ENCODE measurements at places on chromosomes 7 and 10.

DNA sequence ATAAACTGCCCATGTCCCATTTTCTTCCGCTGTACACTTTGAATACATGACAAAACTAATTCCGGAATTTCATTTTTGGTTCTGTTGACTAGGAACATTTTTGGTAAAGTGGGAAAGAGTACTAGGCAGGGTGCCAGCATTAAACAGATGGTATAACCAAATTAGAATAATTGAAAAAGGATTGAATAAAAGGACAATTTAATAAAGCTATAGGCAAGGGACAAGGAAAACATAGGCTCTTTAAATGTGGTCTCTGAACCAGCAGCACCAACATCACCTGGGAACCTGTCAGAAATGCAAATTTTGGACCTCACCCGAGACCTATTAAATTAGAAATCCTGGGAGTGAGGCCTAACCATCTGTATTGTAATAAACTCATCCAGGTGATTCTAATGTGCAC lies 376.9 kb downstream of the LRRTM3 start:
- no peak for DNase-seq

DNA sequence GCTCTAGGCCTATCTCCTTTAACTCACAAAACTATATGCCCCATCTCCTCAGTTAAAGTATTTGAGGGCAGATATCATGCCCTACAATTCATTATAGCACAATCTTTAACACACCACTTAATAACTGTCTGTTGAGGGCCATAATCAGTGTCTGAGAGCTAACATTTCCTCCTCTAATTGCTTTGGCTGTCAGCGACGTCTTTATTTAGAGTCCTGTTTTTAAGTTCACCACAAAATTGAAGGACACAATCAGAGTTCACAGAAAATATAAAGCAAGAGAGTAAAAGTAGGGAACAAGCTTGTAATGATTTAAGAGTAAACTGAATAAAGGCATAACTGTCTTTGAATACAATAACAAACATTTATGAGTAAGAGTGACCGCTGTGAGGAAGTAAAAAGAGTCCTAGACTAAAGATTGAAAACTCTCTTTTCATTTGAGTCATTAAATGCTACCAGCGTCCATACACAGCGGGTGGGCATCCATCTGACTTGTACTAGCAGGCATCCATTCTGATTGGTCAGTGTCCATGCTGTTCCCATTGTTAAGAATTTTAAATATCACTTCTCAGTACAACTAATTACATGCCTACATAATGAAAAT lies 38.4 kb upstream of the ABCB4 start:
- no peak for DNase-seq

DNA sequence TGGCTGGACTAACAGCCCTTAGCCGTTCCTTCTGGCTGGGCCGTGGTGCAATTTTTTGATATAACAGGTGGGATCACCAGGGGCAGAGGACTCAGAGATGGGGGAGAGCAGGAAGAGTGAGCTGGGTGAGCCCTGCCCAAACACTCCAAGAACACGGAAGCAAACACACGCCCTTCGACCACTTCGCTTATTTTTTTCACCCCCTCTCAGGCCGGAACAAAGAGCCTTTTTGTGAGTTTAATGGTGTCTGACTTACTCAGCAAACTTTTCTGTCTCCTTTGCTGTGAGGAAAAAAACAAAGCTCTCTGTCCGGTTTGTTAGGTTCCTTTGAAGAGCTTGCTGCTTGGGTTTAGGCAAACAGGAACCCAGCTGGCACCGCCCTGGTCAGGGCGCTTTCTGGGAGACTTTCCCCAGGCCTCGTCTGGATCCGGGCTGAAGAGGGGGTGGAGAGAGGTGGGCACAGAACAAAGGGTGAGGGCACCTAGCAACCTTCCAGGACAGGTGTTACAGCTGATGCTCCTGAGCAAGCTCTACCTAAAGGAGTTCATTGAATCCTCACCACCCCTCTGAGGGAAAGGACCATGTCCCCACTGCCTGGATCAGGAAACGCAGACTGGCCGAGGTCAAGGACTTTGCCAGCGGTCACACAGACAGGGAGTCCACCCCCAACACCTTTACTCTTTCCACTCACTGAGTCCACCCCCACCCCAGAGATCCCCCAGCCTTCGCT lies 23.3 kb downstream of the CALML3 start:
- DNase-seq = no peak

- no peak for DNase-seq
These were observed 503.5 kb downstream of the KIF20B start for GRCh38 chr10:90204956-90205314.

- no peak for DNase-seq
These were observed 69.3 kb downstream of the AVL9 start for GRCh38 chr7:32564542-32564941.

DNA sequence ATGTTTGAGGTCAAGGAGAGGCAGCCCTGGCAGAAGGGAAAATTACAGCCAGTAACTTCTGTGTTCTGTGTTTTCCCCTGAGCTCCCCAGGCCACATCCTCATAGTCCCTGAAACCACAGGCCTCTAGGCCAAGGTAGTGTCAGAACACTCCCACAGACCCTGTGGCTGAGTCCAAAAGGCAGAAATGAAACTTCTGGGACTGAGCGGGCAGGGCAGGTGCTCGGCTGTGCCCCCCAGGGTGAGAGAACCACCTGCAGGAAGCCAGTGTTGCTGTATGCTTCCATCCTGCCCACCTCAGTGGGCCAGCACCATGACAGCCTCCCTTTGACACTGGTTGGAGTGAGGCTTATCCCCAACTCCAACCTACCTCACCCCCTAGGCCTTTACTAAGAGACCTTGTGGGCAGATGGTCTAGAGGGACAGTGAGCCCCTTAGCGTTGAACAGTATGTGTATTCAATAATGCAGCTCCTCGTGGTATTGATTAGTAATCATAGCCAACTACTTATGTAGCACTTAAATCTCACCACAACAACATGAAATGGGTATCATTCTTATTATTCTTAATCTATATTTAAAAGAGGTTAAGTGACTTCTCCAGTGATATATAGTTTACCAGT lies 30.3 kb downstream of the PIK3CG start:
- no peak for DNase-seq

GRCh38 chr10:80410578-80411145 lies 2.3 kb downstream of the PRXL2A start:
- DNase-seq = no peak

GRCh38 chr7:91239171-91239604 lies 25.0 kb upstream of the FZD1 start:
- DNase-seq = no peak

DNA sequence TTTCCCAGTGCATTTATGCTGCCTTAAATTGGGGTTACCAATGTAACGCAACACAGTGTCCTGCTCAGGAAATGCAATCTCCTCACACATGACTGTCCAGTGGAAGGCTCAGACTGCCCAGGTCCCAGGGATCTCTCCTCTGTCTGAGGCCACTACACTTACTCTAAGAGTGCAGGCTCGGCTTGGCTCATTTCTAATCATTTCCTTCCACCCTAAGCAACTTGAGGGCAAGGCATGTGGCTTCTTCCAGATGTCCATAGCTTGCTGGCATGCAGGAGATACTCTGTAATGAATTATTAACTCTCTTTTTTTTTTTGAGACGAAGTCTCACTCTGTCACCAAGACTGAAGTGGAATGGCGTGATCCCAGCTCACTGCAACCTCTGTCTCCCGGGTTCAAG lies 23.7 kb downstream of the PLAC9 start:
- no peak for DNase-seq

DNA sequence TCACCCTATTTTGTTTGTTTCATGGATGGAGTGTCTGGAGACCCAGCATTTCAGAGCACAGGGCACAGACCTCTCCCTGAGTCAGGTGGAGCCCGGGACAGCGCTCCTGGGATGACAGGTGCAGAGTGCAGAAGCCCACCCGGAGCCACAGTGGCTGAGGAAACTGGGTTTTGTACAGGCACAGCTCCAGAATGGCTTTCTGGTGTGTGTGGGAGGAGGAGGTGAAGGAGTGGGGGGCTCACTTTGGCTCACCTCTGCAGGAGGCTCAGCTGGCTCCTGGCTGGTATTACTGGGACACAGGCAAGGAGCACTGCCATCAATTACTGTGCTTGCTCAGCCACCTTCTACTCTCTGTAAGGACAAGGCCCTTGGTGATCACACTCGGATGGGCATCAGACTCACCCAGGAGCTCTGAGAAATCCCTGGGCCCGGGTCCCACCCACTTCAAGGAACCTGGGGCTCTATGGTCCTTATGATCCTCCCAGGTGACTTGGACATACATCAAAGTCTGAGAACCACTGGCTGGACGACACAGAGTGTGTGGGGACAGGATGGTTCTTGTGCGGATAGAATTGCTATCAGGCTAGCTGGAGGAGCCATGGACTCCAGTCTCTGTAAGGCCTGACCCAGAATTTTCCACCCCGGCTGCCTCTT lies 221.1 kb upstream of the ZNF32 start:
- no peak for DNase-seq

DNA sequence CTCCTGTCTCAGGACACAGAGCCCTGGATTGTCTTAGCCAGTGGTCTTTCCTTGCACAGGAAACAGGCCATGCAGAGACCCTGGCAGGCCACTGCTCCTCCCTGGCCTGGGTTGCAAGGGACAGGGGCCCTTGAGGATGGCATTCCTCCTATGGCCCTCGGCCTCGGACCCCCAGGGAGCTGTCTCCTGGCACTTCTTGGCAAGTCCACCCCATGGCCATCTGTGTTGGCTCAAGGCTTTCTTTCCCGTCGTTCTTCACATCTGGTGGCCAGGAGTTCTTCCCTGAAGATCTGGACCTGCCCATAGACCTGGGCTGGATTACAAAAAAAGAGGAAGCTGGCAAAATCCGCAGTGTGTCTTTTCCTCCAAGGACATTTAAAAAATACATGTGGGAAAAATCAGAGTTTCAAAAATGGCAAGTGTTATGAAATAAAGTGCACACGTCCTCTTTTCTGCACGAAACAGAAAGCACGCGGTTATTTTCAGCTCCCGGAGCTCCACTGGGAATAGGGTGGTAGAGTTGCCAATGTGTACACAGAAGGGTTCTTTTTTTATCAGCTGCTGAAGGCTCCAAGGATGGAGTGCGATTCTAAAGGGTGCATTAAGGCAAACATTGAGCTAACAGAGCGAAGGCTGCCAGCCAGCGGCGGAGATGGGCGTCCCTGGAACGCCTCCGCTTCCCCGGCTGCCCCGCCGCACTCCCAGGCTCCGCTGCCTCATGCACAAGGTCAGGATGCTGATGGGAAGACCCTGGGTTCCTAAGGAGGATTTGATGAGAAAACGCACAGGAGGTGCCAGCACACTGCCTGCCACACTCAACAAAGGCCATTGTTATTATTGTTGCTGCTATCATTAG lies 62.8 kb upstream of the FAM20C start:
- no peak for DNase-seq

GRCh38 chr10:128938558-128938957 lies 528.5 kb upstream of the MGMT start:
- no peak for DNase-seq

- DNase-seq = no peak
These were observed 35.5 kb upstream of the NCAPG2 start for GRCh38 chr7:158740013-158740656.

GRCh38 chr7:130814778-130815335 lies 80.8 kb upstream of the KLF14 start:
- no peak for DNase-seq

DNA sequence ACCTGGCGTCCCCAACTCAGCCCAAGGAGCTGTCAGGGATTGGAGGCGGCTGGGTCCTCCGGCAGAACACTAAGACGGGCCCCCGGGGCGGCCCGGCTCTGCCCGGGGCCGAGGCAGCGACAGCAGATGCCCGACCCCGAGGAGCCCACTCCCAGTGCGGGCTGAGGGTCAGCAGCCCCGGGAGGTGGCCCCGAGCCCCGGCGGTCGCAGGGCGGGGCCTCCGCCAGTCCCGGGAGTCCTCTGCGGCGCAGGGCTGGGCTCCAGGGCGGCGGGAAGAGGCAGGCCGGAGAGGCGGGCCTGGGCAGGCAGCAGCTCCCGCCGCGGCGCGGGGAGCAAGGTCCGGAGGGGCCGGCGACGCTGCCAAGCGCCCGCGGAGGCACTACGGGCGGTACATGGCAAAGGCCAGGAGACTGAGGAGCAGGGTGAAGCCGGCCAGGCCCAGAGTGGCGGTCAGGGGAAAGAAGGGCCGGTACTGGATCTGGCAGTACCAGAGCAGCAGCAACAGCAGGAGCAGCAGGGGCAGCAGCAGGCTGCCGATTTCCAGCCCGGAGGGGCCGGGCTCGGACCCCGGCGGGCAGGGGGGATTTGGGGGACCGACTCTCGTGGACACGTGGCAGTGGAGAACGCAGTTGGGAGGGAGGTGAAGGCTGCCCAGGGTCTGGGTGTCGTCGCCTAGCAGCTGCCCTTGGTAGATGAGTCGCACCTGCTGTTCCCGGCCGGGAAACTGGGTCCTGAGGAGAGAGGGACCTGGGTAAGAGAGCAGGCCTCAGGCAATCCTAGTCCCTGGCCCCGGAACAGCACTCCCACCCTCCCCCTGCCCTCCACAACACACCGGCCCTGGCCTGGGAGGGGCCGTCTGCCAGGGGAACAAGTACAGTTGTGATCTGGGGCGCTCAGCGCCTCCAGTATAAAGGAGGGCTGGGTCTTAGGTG lies 827 bp upstream of the FASTK start:
- no peak for DNase-seq

DNA sequence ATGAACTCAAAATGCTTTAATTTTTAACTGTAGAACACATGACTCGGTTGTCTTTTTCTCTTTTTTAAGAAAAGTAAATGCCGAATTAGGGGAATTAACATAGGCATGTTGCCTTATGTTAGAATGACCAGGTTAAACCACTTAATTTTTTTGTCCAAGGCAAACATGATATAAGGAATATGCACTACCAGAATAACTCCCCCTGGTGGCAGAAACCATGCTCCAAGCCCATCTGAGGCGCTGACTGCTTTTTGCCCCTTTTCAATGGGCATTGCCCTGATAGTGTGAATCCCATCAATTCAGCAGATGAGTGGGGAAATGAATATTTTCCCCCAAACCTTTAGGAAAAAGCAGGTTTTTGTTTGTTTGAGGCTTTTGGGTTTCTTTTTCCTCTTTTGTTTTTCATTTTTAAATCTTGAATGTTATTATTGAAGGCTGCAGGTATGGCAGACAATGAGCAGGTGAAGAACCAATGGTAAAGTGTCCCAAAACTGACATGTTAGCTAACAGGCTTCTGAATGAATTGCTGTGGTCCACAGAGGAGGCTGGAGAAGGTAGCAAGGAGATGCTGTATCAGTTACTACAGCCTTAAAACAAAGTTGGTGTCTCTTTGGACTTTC lies 284.3 kb downstream of the SORCS3 start:
- no peak for DNase-seq

DNA sequence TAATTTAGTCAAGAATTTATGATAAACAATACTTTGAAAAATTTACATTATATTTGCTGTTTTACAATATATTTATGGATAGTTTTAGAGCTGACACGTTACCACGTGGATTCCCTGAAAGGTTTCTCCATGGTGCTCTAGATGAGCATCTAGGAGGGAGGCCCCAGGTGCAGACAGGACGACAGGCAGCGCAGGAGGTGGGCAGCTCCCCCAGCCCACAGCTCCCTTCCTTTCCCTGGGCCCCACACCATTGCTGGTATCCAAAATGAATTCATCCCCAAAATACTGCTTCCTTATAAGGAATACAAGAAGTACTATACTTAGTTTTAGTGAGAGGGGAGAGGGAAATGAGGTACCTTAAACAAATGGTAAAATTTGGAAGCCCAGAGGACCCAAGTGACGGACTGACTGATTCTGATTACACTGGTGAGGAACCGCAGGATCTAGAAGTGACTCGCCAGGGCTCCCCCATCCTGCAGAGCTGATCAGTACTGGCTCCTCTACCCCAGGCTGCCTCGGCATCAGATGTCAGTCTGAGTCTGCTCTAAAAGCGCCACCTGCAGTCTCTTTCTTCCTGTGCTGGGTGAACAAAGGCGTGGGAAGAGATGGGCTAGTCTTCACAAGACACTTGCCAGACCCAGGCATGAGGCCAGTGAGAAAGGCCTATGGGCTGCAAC lies 89.2 kb downstream of the DLG5 start:
- DNase-seq = peak; percentile 71

- DNase-seq = no peak
These were observed 1.1 kb downstream of the STN1 start for GRCh38 chr10:103916876-103917275.

Data from stimulated activated naive CD4-positive, alpha-beta T cell treated with Interleukin-2 at 50 U/mL for 16 hours (primary cell).